Kidney (tissue), 22 donors: ENCODE measurements at places on chromosomes 4 and X.

DNA sequence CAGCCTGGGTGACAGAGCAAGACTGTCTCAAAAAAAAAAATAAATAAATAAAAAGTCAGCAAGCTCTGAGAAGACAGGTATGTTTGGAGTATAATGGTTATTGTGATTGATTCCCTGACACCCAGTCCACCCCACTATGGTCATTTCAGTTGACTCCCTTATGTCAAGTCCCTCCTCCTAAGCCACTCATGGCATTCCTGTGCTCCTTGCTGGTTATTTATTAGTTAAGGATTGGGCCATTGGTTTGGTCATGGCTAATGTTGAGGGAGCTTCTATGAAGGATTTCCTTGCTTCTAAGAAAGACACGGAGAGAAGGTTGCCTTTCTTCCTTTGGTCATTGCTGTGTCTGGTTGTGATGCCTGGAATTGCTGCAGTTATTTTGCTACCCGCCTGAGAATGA lies 140.1 kb downstream of the UCHL1 start:
- peaks cover 5% of the 10 kb centered on the region for H3K4me1 ChIP-seq
- no peak overlapping the region for H3K27ac ChIP-seq
- DNase-seq, result no peak
- H3K36me3 ChIP-seq, result no peaks in the 10 kb centered on the region
- H3K4me3 ChIP-seq, result no peak overlapping the region

- no peaks in the 10 kb centered on the region for H3K36me3 ChIP-seq
- no peaks in the 10 kb centered on the region for H3K27me3 ChIP-seq
- DNase-seq, result no peak
- H3K4me3 ChIP-seq, result no peak overlapping the region
- H3K27ac ChIP-seq, result no peak overlapping the region
- H3K4me1 ChIP-seq, result no peaks in the 10 kb centered on the region
These were observed 60.2 kb downstream of the KCNIP4 start for GRCh38 chr4:21888195-21888976.

DNA sequence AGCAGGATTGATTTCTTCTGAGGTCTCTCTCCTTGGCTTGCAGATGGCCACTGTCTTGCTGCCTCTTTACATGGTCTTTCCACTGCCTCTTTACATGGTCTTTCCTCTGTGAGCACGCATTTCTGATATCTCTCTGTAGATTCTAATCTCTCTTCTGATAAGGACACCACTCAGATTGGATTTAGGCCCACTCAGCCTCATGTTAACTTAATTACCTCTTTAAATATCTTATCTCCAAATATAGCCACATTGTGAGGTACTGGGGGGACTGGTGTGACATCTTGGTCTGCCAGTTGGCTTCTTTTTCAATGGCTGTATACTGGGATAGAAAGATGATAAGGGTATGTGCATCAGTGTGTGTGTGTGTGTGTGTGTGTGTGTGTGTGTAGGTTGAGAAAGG lies 153.7 kb downstream of the AWAT2 start:
- H3K27ac ChIP-seq, result no peak overlapping the region
- DNase-seq, result no peak
- H3K36me3 ChIP-seq, result no peaks in the 10 kb centered on the region
- H3K27me3 ChIP-seq, result no peaks in the 10 kb centered on the region
- H3K4me3 ChIP-seq, result no peak overlapping the region

GRCh38 chr4:78477276-78477675 lies 74.3 kb upstream of the ANXA3 start:
- peaks cover 16% of the 10 kb centered on the region for H3K36me3 ChIP-seq
- H3K27ac ChIP-seq, result no peak overlapping the region
- H3K4me3 ChIP-seq, result no peak overlapping the region

DNA sequence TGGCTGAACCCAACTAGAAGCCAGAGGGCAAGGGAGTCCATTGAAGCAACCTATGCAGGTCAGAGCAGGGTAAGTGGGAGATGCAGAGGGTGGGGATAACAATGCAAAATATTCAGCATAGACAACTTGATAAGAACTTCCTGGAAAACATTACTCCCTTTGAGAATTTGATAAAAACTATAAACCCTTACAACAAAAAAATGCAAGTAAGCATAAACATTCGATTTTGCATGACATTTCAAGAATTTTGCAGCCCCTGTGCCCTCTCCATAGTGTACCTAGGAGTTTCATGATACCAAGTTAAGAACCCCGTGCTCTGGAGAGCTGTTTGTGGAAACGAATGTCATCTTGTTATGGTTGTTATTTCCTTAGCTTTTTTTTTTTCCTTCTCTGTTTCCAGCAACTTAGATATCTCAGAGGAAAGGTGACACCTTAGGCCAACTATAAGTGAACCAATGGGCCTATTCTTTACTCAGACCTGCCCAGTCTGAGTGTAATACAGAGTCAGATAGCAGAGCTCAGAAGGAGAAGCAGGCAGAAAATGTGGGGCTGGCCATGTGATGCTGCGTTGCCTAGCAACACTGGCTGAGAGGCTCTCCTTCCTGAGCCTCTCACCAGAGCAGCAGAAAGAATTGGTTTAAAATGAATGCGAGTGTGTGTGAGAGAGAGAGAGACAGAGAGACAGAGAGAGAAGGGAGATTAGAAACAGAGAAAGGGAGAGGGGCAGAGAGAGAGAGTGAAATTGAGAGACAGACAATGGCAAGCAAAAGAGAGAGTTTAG lies 36.7 kb upstream of the GABRQ start:
- DNase-seq, result no peak
- no peaks in the 10 kb centered on the region for H3K4me1 ChIP-seq
- H3K4me3 ChIP-seq, result no peak overlapping the region
- H3K27me3 ChIP-seq, result no peaks in the 10 kb centered on the region
- H3K36me3 ChIP-seq, result no peaks in the 10 kb centered on the region

GRCh38 chr4:8434251-8435073 lies 6.1 kb downstream of the ACOX3 start:
- H3K27ac ChIP-seq, result no peak overlapping the region
- no peaks in the 10 kb centered on the region for H3K27me3 ChIP-seq
- H3K36me3 ChIP-seq, result no peaks in the 10 kb centered on the region
- no peak for DNase-seq

DNA sequence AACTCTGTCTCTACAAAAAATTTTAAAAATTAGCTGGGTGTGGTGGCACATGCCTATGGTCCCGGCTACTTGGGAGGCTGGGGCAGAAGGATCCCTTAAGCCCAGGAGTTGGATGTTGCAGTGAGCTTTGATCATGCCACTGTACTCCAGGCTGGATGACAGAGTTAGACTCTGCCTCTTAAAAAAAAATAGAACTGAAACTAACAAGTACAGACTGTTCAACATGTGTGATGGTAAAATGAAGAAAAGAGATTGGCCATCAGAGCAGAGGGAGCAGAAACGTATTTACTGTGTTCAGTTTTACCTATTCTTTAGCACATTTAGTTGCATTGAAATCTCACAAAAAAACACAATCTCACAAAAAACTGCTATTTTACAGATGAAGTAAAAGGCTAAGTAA lies 77.9 kb upstream of the NAP1L5 start:
- H3K27ac ChIP-seq, result no peak overlapping the region
- no peaks in the 10 kb centered on the region for H3K4me1 ChIP-seq
- DNase-seq, result no peak

- no peaks in the 10 kb centered on the region for H3K27me3 ChIP-seq
- no peak overlapping the region for H3K4me3 ChIP-seq
- no peaks in the 10 kb centered on the region for H3K36me3 ChIP-seq
- no peak overlapping the region for H3K27ac ChIP-seq
- H3K4me1 ChIP-seq, result no peaks in the 10 kb centered on the region
These were observed 21.3 kb upstream of the SULT1E1 start for GRCh38 chr4:69881173-69881773.

DNA sequence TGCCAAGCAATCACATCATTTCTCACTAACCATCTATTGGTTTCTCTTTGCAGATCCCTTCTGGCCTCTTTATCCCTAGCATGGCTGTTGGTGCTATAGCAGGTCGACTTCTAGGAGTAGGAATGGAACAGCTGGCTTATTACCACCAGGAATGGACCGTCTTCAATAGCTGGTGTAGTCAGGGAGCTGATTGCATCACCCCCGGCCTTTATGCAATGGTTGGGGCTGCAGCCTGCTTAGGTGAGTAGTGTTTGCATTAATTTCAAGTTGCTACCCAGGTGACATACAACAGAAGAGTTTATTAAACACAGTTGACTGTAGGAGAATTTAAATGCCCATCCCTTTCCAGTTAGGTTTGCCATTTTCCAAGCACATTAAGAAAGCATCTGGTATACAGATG lies 112.2 kb downstream of the AKAP4 start:
- no peak for DNase-seq
- H3K27ac ChIP-seq, result no peak overlapping the region
- H3K36me3 ChIP-seq, result peaks cover 5% of the 10 kb centered on the region
- H3K4me3 ChIP-seq, result no peak overlapping the region

DNA sequence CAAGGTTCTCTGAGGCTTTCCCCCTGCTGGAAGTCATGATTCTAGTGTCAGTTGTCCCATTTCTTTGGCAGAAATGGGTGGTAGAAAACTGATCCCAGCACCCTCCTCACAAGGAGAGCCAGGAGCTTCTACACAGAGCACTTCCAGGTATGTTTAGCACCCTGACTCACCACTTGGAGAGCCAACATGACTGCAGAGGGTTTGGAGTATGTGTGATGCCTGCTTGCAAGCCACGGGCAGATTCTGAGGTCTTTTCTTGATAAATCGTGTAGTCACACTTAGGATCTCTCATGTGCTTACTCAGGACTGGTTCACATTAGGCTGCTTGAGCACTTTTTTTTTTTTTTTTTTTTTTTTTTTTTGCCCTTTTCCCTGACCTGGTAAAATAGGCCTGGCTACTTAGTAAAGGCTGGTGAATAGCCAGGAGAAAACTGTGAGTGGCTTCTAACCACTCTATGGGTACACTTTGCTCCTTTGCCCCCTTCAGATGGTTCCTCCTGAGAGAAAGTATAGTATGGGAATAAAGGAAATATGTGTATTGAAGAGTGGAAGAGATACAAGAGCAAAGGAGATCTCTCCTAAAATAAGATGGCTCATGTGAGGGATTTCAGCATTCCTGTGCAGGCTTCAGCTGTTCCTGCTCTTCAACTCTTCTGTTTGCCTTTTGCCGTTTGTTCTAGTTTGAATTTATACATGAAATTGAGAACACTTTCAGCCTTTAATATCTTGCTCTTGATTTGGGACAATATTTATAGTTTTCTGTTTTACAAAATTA lies 103.6 kb downstream of the EMCN start:
- H3K27ac ChIP-seq, result no peak overlapping the region
- H3K4me1 ChIP-seq, result no peaks in the 10 kb centered on the region
- no peak overlapping the region for H3K4me3 ChIP-seq
- H3K27me3 ChIP-seq, result no peaks in the 10 kb centered on the region
- DNase-seq, result no peak

GRCh38 chr4:168782439-168782838 lies 227.6 kb downstream of the CBR4 start:
- DNase-seq, result no peak
- H3K4me1 ChIP-seq, result no peaks in the 10 kb centered on the region
- H3K36me3 ChIP-seq, result no peaks in the 10 kb centered on the region
- H3K27ac ChIP-seq, result no peak overlapping the region
- H3K4me3 ChIP-seq, result no peak overlapping the region
- no peaks in the 10 kb centered on the region for H3K27me3 ChIP-seq

GRCh38 chrX:7316280-7316679 lies 168.3 kb upstream of the PUDP start:
- DNase-seq, result no peak
- H3K4me3 ChIP-seq, result no peak overlapping the region
- H3K4me1 ChIP-seq, result no peaks in the 10 kb centered on the region
- H3K27ac ChIP-seq, result no peak overlapping the region

DNA sequence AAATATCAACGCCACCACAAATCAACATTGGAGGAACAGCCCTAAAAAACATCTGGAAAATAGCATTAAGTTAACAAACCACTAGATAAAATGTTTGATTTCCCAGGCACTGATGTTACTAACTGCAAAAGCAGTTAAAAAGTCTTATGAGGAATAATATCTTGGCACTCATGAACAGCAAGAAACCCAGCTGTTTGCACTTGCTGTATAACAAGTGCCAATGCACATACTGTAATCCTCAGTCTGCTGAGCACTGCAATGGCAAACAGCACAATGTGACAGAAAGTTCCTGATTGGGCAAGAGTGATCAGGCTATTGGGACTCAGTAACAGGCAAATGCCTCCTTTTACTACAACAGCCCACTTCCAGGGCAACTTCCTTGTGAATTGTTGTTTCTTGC lies 20.8 kb upstream of the SEC24B start:
- H3K36me3 ChIP-seq, result no peaks in the 10 kb centered on the region
- no peaks in the 10 kb centered on the region for H3K4me1 ChIP-seq
- no peak overlapping the region for H3K4me3 ChIP-seq
- DNase-seq, result no peak

DNA sequence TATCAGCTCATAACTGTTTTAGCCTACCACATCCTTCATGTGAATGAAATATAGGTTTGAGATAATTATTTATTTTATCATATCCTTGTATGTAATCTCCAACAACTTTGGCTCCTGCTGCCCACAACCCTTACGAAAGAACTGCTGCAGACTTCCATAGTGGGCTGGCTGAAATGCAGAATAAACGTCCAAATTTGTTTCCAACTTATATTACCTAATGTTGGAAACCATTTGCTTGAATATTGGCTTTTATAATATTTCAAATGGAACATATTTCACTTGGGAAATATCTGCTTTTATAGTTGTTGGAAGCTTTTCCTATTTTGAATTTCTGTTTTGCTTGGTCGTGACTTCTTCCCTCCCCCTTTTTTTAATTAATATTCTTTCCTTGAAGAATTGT lies 45.0 kb upstream of the ITM2A start:
- H3K27me3 ChIP-seq, result no peaks in the 10 kb centered on the region
- no peaks in the 10 kb centered on the region for H3K4me1 ChIP-seq
- no peak overlapping the region for H3K27ac ChIP-seq

DNA sequence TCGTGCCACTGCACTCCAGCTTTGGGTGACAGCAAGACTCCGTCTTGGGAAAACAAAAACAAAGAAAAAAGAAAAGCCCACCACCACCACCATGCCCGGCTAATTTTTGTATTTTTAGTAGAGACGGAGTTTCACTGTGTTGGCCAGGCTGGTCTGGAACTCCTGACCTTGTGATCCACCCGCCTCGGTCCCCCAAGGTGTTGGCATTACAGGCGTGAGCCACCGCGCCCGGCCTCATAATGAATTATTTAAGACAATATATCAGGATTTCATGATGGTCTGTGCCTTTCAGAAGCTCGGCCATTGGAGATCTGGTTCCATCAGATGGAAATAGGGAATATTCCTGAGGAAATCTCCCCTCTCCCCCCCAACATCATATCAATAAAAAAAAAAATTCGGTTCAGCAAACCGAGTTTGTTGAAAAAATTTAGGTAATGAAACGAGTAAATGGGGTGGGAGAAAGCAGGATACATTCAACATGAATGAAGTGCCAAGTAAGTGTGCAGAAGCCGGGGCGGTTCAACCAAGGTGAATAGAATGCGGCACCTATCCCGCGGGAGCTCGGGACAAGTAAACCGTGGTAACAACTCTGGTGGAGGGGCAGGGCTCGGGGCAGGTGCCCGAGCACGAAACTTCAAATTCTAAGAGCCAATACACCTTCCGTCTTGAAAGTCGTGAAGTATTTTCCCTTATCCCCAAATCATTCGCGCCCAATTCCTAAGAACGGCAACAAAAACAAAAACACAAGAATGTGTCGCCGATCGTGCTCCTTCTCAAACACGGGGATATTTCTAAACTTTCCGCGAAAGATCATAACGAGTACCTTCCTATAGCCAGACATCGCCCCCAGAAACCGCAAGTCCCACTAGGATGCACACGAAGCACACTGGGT lies 773 bp upstream of the TXLNG start:
- no peaks in the 10 kb centered on the region for H3K36me3 ChIP-seq
- DNase-seq, result no peak
- H3K27me3 ChIP-seq, result no peaks in the 10 kb centered on the region
